Aorta (tissue), 5 donors: ENCODE measurements at places on chromosomes 2 and 18. TPM values are rescaled to one million over a fixed set of nuclear protein-coding genes. Genes with fewer than 3 reads are reported as not detected.
A peak's percentile ranks its signal among the peaks of the same experiment; 100 is the strongest.

RTKN gene
- total RNA-seq = 11.7 TPM

- peak; percentile 86 for DNase-seq
Observed at GRCh38 chr2:19812166-19812565, 89.6 kb downstream of the TTC32 start.

GRCh38 chr2:109486711-109487535 is 126.8 kb downstream of the SEPTIN10 start:
- peak; percentile 12 for DNase-seq

DNA sequence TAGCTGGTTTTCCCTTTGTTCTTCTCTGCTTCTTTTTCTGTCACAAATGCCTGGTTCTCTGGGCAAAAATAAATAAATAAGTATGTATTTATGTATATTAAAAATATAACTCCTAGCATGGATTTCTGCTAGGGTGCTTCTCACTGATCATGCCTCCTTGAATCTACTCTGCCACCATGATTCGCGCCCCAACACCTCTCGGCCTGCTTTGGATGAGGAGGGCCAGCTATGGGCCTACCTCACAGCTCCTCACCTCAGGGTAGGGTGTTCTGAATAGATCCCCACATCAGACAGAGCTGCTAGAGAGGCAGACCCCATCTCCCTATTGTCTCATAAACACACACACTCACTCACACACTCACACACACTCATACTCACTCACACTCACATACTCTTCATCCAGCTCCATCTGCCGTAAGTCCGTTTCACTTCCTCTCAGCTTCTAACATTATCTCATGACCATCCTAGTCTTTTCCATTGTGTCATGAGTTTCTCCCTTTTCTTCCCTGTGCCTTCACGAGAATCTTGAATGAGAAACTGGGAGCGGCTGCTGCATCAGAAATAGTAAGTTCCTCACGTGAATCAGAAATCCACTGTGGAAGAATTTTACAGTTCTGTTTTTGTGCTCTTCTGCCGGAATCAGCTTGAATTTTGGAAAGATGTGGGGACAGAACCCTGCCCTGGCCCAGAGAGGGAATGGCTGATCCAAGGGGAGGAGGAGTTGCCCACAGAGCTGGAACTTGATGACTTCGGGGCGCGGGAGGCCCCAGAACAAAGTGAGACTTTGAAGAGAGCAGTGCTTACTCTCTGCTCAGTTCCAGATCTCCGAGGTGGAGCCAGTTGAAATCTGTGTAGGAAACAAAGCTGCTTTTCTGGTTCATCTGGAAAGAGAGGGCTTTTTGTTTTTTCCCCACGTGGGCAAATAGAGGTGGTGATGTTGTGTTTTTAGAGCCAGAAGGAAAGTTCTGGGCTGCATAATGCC is 20.9 kb downstream of the ANXA4 start:
- DNase-seq = no peak

LCT gene
- total RNA-seq = not detected
